CD4-positive, alpha-beta T cell treated with Interleukin-15 for 4 hours (primary cell): ENCODE measurements at places on chromosomes 16 and 17.

DNA sequence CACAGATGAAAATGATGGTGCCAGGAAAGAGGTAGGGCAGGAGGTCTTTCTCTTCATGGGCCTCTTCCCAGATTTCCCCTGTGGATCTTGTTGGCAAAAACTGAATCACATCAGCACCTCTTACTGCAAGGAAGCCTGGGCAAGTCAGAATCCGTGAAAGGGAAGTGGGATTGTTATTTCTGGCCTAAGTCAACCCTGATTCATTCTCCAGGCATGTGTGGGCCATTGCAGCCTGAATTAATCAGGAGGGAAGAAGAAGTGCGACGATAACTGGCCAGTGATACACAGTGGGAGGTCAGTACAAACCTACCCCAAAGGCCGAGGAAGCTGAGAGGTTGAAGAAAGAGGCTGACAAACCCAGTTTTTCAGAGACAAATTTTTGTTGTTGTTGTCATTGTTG, 17.9 kb upstream of the NSMCE1 start:
- DNase-seq: no peak

DNA sequence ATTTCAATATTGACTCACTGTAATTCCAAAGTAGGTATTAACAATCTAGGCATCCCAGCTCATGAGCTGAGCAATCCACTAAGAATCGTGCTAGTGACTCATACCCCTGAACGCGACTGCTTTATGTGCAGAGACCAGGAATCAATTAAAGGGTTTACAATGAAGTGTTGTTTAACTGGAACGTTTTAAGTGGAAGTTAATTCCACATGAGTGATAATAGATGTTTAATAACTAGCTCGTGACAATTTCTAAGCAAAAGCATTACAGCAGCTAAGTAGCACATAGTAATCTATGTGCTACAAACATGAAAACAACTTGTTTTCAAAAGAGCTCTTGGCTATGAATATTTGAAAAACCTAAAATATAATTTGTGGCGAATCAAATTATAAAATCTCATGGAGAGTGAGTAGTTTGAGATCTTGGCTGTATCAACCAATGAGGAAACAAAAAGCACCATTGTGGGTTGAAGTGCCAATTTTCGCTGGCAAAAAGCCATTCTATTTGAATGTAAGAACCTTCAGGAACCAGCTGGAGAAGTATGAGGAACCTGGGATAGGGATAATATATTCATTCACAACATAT, 9.4 kb downstream of the GJC1 start:
- no peak for DNase-seq

DNA sequence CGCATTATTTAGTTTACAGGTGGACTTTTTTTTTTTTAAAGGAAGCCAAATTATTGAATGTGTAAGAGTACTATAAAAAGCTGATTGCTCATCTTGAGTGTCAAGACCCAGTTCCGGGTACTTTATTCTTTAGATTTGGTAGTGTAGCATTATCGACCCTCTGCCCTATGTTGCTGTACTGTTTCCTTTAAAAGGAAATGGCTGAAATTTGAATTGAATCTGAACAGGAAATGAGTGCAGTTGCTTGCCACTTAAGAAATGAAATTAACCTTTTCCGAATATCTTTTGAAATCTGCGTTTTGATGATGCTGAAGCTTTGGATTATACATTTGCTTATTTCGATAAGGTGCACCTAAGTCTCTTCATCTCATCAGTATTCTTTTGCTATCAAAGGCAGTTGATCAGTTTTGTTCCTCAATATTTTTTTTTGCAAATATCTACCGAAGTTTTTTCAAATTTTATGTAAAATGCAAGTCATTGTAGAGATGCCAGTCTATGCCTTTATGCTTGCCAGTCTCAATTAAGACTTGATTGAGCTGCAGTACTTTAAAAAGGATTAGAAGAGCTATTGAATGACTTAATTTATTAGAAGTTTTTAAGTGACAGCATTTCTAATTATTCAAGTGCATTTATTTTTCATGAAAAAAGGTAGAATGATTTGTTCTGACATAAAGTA, 1.8 kb downstream of the GGNBP2 start:
- DNase-seq: peak; percentile 12

DNA sequence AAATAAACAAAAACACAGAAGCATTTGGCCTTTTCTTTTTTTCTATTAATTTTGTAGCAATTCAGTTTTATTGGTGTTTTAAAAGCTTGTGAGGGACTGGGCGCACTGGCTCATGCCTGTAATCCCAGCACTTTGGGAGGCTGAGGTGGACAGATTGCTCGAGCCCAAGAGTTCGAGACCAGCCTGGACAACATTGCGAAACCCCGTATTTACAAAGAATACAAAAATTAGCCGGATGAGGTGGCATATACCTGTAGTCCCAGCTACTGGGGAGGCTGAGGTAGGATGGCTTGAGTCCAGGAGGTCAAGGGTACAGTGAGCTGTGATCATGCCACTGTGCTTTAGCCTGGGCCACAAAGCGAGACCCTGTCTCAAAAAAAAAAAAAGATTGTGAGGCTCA, 53.4 kb downstream of the SEC14L1 start:
- DNase-seq: no peak

GRCh38 chr17:77382966-77383612, 242.3 kb downstream of the SEC14L1 start:
- no peak for DNase-seq

- DNase-seq: no peak
These were observed 21.5 kb downstream of the HSD17B2 start for GRCh38 chr16:82056550-82056896.

DNA sequence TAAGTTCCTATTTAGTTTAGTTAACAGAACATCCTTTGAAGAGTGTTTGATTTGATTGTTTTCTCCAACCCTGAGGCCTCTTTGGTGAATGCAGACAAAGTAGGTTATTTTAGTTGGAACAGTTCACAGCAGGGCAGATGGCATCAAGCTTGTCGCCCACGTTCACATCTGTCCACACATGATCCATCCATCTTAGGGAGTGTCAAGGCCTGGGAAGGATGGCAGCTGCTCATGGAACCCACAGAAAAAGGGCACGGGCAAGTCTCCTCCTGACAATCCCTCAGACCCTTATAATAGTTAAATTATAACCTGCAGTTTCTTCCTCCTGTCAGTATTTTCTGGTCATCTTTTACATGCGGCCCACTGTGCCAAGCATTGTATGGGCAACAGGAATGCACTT, 60.2 kb downstream of the KNOP1 start:
- DNase-seq: no peak

- no peak for DNase-seq
These were observed 16.2 kb upstream of the ALOX15 start for GRCh38 chr17:4657678-4658077.

DNA sequence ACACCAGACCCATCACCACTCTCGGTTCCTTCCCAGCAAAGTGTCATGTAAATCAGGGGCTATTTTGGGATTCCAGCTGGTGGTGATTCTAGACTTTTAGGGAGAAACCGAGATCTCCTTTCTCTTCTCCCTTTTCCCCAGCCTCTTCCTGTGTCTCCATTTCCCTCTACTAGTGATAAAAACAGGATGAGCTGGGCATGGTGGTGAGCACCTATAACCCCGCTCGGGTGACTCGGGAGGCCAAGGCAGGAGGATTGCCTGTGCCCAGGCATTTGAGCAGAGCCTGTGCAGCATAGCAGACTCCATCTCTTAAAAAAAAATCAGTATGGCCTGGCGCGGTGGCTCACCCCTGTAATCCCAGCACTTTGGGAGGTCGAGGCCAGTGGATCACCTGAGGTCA, 6.1 kb downstream of the TBX21 start:
- no peak for DNase-seq

DNA sequence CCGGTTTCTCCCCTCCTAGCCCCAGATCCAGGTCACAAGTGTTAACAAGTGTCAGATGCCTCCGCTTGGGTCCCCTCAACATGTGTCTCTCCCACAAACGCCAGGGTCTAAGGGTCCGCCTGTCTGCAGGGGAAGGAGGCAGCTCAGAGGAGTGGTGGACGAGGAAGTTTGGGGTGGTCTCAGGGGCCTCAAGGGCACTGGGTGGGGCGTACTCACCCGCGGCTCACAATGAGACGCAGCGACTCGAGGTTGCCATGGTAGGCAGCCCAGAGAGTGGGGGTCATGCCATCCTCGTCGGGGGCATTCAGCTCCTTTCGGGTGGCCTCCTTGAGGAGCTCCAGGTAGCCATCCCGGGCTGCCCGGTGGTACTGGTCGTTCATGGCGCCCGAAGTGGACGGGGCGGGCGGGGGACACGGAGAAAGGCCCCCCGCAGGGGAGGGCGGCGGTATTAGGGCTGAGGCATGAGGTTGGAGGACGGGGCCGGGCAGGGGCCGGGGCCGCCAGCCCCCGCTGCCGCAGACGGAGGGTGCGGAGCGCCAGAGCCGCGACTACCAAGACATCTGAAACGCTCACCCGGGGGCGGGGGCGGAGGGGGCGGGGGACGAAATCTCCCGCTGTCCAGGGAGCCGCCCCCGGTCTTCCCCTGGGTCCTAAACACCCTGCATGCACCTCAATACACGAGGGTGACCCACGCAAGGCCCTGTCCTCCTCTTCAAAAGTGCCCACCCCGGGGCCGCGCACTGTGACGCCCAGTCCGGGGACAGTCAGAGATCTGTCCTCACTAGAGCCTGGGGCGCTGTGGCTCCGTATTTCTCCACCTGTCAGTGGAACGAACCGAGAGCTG, at the start of gene USH1G:
USH1G (minus strand) TSS at position 562 of the 844 bp plus-strand sequence; CDS start at position 380, 182 bp downstream.
- DNase-seq: peak; percentile 2

DNA sequence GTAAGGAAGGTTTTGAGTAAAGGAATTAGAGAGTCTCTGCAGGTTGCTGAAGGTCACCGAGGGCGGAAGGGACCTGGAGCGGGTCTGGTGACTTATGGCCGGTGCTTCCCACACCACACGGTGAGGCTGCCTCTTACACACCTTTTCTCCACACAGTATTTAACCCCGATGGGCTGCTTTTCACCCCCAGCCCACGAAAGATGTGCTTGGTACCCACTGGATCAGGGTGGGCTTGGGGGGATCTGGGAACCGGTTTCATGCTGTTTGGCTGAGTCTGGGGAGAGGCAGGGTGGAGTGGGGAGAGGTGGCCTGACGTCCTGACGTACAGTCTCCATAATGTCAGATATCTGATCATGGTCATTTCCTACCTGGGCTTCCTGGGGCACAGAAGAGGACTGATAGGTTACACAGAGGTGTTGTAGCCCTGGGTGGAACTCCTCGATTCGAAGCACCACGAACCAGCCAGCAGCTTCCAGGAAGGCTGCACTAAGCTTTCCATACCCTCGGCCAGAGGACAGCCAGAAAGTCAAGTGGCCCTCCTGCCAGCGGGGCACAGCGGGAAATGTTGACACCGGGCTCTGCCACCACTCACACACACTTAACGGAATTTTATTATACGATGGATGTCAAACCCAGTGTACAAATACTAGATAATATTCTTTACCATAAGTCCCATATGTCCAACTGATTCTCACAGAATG, 34.0 kb downstream of the OR1D5 start:
- DNase-seq: no peak

- no peak for DNase-seq
These were observed 156.9 kb upstream of the CES5A start for GRCh38 chr16:56032072-56032471.

DNA sequence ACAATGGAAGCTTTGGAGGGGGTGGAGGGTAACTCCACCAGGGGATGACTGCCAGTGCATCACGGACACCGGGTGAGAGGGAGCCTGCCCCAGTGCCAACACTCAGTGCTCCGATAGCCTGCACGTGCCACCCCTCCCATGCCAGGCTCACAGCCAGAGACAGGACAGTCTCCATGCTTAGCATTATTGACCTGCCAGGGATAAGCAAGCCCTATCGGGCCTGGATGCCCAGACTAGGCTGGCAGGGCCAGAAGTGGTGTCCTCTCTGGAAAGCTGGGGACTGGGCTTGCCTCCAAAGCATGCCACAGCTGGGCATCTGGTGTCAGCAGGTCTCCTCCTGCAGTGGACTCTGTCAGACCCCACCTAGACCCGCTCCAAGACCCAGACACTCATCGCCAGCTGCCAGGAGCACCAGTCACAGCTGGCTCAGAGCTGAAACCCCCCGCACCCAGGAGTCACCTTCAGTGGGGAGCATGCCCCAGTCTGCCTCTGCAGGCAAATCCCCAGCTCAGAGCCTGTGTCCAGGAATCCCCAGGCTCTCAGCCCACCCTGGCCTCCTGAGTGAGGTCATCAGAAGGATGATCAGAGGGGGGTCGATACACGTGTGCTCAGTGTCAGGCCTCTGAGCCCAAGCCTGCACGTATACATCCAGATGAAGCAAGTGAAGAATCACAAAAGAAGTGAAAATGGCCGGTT, 1.8 kb upstream of the RHBDF1 start:
- no peak for DNase-seq

GRCh38 chr17:48465884-48466283, 35.9 kb upstream of the SKAP1 start:
- DNase-seq: no peak

DNA sequence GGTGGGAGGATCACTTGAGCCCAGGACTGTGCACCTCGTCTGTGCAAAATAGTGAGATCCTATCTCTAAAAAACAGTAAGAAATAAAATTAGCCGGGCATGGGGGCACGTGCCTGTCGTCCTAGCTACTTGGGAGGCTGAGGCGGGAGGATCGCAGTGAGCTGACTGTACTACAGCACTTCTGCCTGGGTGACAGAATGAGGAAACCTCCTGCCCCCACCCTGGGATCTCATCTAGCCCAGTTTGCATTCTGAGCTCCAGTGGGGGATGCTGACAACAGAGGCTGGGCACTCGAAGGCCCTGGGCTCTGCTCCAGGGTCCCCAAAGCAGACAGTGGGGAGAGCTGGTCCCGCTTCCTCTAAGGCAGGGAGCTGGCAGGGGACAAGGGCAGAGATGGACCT, 7.1 kb downstream of the NAGPA start:
- DNase-seq: no peak

GRCh38 chr17:11144358-11145233, 96.4 kb upstream of the SHISA6 start:
- no peak for DNase-seq

DNA sequence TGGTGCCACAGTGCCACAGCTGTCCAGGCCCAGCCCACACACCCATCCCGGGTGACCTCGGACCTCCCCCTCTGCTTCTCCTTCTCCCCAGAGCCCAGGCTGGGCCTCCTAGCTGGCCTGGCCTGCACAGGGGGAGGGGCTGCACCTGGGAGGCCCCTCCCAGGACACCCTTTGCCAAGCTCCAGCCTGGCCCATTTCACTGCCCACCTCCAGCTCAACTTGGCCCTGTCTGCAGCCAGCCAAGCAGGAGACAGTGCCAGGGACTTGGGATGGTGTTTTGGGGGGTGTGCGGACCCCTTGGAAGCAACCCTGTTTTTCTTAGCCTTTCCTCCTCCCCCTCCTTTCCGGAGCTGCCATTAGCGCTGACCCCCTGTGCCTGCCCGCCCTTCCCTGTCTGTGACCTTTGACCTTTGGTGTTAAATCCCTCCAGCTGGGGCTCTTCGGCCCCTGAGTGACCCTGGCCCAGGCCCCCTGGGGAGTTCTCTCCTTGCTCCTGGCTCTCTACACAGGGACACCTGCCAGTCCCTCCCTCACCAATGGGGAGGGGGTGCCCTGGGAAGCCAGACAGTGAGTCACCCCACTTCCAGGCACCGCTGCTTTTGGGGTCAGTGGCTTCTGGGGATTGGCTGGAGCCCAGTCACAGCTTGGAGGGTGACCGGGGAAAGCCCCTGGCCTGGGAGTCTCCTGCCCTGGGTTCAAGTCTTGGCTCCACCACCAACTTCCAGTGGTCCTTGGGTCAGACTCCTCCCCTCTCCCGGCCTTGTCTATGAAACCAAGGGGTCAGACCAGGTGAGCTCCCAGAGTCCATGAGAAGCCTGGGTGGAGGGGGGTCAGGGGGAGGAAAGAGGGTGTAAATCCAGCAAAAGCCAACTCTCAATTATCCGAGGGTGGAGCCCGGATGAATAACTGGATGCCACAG, 1.9 kb downstream of the GLIS2 start:
- DNase-seq: no peak

- DNase-seq: no peak
These were observed at the start of gene PYCARD for GRCh38 chr16:31202414-31203375. PYCARD (minus strand) TSS chr16:31202760; CDS start chr16:31202690, 70 bp downstream.

GRCh38 chr17:77609553-77610517, 348.7 kb upstream of the TNRC6C start:
- DNase-seq: peak; percentile 75
